Stimulated activated CD8-positive, alpha-beta memory T cell treated with anti-CD3 and anti-CD28 coated beads, Interleukin-4, amount 100 ng/mL, for 1 hour (primary cell): ENCODE measurements at places on chromosomes 4 and X.

DNA sequence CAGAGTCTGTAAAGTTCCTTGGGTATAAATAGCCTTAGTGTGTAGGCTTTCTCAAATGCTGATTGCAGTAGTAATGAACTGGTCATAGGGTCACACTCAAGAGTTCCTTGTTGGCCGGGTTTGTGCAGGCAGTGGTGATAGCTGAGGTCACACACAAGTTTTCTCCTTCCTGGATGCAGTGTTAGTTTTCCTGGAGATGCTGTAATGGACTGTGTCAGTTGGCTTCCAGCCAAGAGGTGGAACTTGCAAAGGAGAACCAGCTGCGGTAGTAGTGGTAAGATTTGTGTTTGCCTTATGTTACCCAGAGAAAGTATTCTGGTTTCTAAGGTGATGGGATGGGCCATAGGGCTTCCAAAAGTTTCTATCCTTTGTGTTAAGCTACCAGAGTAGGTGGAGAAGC, 409.8 kb upstream of the FRG1 start:
- DNase-seq: no peak

GRCh38 chr4:141028024-141028529, 105.2 kb downstream of the RNF150 start:
- no peak for DNase-seq

GRCh38 chrX:130594453-130594916, 192.7 kb downstream of the RBMX2 start:
- no peak for DNase-seq

DNA sequence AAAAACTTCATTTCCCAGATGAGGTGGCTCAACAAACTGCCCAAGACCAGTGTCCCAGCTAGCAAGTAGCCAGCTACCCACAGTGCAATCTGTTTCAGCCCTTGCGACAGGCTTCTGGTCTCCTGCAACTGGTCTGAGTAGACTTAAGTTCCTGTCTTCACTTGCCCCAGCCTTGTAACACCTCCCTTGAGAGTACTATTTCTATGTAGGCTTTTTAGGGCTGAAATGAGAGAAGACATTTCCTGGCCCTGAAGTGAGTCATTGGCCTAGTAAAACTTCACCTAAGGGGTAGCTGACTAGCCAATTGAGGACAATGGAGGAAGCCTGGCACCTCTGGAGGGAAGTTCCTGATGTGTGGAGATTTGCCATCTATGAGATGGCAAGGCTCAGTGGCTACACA, 80.1 kb upstream of the STIM2 start:
- DNase-seq: no peak

- DNase-seq: no peak
These were observed 5.4 kb downstream of the GABRQ start for GRCh38 chrX:152642931-152643564.

DNA sequence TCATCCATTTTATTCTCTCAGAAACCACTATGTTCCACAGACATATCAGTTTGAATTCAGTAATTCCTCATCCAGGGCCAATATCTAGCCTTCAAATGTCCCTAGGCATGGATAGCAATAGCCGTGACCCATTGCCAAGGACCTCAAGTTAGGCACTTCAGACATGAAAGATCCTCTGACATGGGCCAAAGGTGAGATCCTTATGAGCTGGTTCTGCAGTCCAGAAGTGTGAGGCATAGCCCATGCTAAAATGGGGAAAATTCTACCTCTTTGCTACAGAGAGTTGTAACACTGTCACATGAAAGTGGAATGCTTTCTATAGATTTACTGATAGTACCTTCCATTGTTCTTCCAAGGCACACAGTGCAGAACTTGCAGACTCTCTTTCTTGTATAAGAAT, 349.7 kb upstream of the GALNT7 start:
- DNase-seq: no peak
